ENCODE measurements at places on chromosomes 5 and 9.

- DNase-seq = no peak
Measured at GRCh38 chr9:117030254-117030768, 343.2 kb downstream of the TRIM32 start.

- no peak for DNase-seq
Measured at GRCh38 chr9:117926031-117926658, 221.9 kb downstream of the TLR4 start.

DNA sequence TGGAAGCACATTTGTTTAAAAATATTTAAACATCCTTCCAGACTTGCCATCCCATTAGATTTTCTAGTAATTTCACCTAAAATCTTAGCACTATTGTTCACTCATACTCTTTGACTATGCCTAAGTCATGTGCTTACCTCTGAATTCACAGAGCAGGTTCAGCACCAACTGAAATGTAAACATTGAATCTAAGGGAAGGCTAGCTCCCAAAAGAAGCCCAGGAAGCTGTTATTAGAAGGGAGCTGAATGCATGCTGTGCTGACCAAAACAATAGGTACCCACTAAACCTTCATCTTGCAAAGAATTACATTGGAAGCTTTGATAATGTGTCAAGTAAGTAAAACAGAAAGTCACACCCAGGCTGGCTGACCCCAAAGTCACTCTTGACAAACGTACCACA lies 571.3 kb downstream of the GABRG2 start:
- DNase-seq = no peak

DNA sequence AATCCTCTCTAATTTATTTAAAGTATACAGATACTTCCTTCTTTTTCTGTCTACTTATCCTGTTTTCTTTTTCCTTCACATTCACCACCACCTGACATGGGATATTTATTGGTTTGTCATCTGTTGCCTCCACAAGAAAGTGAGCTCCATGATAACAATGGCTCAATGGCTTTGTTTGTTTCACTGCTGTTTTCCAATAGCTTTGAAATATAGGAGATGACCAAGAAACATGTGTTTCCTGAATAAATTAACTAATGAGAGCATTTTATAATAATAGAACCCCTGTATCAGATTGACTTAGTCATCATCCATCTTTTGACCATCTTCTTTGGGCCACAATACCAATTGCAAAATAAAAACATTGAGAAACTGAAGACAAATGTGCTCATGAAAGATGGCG lies 180.2 kb upstream of the GAS1 start:
- DNase-seq = no peak

DNA sequence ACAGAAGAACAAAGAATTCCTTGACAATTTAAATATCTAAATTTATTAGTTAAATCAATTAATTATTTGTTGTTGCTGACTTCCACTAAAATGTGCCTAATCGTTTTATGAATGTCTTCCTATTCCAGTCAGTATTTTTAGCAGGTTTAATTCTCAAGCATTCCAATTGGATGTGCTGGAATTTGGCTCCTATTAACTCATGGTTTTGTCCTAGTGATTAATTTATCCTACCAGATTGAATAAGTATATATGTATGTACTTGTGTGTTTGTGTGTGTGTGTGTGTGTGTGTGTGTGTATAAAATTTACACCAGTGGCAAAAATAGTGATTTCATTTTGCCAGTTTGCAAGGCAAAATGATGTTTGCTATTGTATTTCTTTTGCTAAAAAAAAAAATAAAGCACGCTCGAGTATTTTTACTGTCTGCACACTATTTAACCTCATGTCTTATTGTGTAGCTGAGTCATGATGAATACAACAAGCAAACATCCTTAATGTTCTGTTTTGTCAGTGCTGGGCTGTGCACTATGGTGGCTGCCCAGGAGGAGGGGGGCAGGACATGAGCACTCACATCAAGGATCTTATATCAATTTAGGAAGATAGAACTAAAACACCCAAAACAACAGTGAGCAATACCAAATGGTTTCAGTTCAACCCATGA lies 375.5 kb downstream of the PDE4D start:
- DNase-seq = no peak

DNA sequence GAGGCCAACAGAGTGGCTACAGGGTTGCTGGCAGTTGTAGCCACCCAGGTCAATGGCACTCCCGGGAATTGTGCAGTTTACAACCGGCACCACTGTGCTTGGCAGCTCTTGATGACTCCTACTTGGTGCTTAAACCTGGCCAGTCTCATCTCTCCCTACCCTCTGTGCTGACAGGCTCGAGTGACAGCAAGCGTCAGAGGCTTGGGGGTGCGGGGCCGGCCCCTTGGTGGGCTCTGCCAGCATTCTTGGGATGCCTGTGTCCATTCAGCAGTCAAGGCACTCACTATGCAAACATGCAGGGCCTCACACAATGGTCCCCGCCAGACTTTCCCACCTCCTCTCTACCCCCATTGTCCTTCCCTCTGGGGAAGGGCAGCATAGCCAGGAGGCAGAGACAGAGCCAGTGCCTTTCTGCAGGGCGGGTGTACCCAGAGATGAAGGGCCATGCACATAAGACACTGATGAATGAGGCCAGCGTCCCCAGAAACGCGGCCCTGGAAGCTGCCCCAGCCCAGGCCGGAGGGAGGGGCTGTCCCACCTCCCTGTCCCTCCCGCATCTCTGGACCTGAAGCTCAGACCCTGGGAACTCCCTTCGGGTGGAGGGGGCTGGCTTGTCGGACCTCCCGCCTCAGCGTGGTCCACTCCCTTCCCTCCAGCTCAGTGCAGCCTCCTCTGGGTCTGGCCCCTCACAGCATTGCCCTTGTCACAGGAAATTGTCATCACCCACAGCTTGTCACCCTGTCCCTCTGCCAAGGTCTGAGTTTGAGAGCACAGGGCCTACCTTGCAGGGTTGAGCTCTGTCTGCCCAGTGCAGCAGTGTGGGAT lies 26.4 kb upstream of the NOTCH1 start:
- no peak for DNase-seq

DNA sequence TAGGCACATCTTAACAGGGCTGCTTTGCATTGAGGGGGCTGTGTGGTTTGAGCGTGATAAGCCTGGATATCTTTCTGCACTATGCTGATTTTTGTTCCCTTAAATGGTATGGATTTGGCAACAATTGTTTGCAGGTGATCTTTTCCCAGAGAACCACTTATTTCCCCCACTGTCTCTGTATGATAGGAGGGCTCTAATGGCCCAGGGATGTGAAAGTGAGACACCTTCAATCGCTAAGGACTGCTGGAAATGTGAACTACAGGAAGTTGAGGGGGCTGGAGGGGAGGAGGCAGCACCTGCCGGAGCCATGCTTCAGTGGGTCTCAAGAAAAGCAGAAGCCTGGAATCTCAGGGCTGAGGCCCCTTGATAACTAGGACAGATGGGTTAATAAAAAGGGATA lies 29.4 kb downstream of the SYK start:
- peak; percentile 59 for DNase-seq

- DNase-seq = no peak
Measured at GRCh38 chr9:38164659-38165221, 95.7 kb upstream of the SHB start.

GRCh38 chr5:83865579-83865978 lies 144.9 kb upstream of the HAPLN1 start:
- DNase-seq = no peak
